DMS79 (cell line): ENCODE measurements at places on chromosomes 5 and 9.
A peak's percentile ranks its signal among the peaks of the same experiment; 100 is the strongest.

DNA sequence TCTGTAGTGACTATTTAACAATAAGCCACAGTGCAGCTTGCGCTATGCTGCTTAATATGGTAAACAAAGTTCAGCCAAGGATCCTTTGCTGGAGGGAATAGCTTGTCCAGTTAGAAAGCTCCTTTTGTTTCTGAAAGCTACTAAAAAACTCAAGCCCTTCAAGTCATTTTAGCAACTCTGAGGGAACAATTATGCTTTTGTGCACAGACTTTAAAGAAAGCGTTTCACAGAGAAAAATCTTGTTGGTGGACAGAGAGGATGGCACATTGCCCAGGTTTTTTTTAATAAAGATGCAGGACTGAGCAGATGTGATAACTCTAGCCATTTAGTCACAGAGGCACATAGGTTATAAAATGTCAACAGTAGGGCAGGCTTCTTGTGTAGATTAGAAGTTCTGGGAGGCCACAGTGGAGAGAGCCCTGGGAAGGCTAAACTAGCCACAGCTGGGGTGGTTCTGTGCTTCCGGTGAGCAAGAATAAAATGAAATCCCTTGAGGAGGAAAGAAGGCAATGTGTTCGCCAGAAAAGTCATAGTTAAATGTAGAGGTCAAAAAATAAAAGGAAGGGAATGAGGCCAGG lies 63.4 kb downstream of the ALDH7A1 start:
- DNase-seq: no peak

GRCh38 chr5:167639273-167639672 lies 652.2 kb upstream of the WWC1 start:
- DNase-seq: no peak

- DNase-seq: no peak
Observed at GRCh38 chr5:72018143-72018803, 89.0 kb upstream of the MAP1B start.

DNA sequence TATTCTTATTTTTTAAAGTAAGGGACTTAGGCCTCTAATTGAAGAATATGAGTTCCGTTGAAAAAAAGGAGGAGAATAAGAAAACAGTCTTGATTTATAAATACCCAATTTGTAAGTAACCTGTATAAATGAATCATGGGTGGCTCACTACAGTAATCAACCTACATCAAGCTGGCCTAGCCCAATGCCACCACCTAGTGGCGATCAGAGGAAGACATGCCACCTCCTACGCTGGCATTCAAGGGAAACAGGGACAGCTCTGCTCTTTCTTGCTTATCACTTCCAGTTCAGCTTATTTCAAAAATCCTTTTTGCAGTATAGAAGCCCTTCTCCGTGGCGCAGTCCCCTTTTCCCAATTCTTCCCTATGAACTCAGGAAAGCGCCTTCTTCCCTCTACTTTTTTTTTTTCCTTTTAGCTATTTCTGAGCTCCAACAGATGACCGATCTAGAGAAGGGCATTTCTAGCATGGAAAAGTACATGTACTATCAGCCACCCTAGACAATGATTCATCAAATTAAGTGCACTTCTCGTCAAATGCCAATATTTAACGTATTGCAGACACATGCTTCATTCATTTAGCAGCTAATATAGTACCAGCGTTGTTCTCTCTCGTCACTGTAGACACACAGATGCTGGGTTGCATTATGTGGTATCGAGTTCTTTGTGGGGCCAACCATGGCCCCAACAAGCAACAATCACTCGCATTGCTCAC lies 28.3 kb downstream of the PTPN3 start:
- DNase-seq: peak; percentile 2

DNA sequence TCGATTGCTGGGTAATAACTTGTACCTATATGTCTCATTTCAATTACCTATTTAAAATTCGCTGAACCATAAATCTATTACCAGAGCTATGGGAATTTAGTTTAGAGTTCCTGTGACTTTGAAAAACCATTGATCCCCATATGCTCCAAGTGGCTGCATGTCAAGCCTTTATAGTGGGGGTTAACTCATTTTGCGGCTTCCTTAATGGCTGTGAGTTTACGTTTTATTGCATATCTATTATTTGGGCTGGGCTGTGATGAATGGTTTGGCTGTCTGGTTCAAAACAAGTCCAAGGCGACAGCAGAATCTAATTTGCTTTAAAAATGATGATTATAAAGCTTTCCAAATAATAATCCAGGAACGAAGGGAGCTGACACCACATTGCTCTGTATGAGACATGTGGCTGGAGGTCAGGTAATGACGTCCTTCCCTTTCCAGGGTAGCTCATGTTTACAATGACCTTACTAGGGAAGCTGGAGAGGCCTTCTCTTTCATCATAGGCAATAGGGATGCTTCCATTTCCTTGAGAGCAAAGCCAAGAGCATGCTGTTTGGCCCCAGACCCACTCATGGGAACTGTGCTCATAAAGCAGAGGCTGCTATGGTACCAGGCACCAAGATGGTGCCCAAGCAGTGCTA lies 258.3 kb downstream of the HSPA4 start:
- DNase-seq: no peak

- DNase-seq: no peak
Observed at GRCh38 chr9:18548456-18548855, 74.5 kb downstream of the ADAMTSL1 start.

DNA sequence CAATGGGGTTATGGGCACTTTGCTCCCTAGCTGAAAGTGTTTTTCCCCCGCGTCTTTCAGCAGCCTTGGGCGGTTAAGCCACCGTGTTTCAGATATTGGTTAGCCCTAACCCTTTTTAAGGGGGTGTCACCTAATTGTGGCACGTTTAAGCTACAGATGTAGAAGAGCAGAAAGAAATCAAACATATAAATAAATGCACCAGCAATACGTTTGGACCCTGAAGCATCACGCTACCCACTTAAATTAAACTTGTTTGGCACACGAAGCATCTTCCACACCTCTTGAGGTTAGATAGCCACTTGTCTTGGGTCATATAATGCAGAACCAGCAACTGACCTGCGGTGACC lies 768 bp downstream of the YTHDC2 start:
- DNase-seq: no peak

GRCh38 chr5:172664018-172664417 lies 23.0 kb downstream of the NEURL1B start:
- no peak for DNase-seq

- no peak for DNase-seq
Observed at GRCh38 chr5:144487207-144487606, 316.5 kb downstream of the KCTD16 start.

DNA sequence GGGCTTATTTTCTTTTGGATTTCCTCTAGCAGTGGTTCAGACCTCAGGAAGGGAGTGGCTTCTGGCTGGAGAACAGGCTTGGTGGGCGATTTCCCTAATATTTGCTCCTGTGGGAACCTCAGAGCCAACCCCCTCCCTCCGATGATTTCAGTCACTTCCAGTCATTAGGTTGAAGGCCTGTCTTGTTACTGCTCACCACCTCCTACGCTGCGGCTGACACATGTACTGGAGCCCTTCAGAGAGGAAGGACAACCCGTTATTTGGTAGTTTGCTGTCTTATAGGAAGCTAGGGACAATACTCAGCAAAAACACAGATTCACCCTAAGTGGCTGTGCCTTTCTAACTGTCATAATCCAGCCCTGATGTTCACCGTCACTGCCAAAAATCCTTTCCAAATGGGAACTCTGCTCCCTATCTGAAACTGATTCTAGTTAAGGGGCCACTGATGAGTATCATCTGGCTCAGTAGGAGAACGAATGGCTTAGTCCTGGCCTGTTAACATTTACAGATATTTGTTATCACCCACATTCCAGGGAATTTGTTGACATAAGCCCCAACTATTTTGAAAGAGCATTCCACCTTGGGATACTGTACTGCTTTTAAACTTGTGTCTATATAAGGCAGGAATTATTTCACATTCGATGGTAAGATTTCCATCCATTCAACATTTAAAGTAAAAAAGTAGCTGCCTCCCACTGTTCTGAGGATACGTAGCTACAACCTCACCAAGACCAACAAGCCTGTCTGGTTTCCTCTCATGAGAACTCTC lies 29.3 kb upstream of the ANKH start:
- no peak for DNase-seq

GRCh38 chr5:68215898-68216244 lies 315 bp downstream of the PIK3R1 start:
- no peak for DNase-seq

- no peak for DNase-seq
Observed at GRCh38 chr9:27627188-27627564, 53.9 kb upstream of the C9orf72 start.
